ENCODE measurements at places on chromosomes 7 and 10.

GRCh38 chr10:34297541-34298345 is 517.4 kb downstream of the PARD3 start:
- DNase-seq, result no peak
- no peaks in the 10 kb centered on the region for H3K27me3 ChIP-seq
- H3K4me3 ChIP-seq, result no peak overlapping the region
- H3K4me1 ChIP-seq, result no peaks in the 10 kb centered on the region

- H3K4me1 ChIP-seq, result no peaks in the 10 kb centered on the region
- H3K36me3 ChIP-seq, result no peaks in the 10 kb centered on the region
- no peak overlapping the region for H3K27ac ChIP-seq
- H3K27me3 ChIP-seq, result no peaks in the 10 kb centered on the region
Measured at GRCh38 chr7:115868369-115868768, 162.2 kb downstream of the TFEC start.

DNA sequence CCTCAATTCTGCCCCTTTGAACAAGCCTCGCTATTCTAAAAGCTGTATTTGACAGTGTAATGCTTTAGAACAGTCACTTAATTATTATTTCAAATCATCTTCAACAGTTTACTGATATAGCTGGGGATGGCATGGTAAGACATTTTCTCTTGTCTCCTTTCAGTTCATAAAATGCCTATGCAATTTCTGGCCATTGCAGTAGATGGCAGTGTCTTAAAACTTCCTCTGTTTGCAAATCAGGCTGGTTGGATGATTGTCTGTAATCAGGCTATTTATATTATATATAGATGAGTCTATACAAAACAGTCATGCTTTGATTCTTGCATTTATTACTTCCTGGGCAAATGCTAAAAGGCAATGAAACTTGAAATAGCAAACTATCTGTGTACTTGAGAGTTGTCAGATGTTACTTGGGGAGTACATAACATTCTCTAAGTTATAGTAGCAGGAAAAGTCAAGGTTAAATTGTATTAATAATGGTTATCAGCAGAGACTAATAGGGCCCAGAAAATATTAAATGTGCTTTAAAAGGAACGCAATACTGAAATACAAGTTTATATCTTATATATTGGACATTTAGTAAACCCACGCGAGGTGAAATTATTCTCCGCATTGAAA is 55.5 kb upstream of the LHFPL3 start:
- no peaks in the 10 kb centered on the region for H3K36me3 ChIP-seq
- no peak overlapping the region for H3K27ac ChIP-seq
- H3K27me3 ChIP-seq, result no peaks in the 10 kb centered on the region
- no peaks in the 10 kb centered on the region for H3K4me1 ChIP-seq
- DNase-seq, result no peak

DNA sequence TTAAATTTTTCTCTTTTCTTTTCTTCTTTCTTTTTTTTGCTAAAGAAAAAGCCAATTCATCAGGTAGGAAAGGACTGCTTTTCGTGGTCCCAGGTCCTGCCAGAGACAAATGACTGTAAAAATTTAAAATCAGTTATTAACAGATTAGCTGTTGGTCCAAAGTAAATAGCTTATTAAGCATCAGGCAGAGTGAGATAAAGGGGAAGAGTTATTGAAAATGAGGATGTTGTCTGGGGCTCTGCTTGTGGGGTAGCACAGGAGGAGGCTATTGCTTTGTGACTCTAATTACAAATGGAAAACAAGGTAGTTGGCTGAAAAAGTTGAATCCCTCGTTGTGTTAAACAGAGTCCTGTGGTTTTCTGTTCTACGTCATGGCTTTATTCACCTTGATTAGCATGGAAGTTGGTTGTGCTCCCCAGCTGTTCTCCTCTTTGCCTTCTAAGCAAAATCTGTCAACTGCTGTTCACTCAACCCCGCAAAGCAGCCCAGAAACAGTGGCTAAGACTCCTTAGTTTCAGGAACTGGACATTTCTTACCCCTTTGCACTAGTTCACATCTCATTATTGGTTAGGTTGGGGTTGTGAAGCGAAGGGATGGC is 128.9 kb downstream of the SNX10 start:
- H3K4me1 ChIP-seq, result no peaks in the 10 kb centered on the region
- DNase-seq, result no peak
- H3K27me3 ChIP-seq, result no peaks in the 10 kb centered on the region
- H3K36me3 ChIP-seq, result no peaks in the 10 kb centered on the region
- H3K27ac ChIP-seq, result no peak overlapping the region

GRCh38 chr7:64893401-64893800 is 9.7 kb upstream of the ZNF273 start:
- H3K4me3 ChIP-seq, result no peak overlapping the region
- H3K36me3 ChIP-seq, result no peaks in the 10 kb centered on the region
- peaks cover 44% of the 10 kb centered on the region for H3K4me1 ChIP-seq
- no peaks in the 10 kb centered on the region for H3K27me3 ChIP-seq

DNA sequence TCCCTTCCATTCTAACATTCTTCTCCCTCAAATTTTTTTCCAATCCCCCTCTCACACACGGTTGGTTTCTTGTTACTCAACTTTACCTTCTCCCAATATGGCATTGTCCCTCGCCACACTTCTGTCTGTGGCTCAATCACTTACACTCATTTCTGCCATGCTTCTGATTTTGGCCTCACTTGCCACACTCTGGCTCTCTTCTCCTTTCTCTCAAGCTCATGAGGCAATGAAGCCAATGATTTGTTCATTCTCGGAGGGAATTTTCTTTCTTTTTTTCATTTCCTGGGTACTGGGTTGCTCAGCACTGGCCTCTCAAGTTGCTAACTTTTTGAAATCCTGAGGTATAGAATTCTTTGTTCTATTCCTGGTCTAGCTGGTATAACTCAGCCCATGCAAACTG is 4.0 kb upstream of the MYOZ1 start:
- H3K4me1 ChIP-seq, result peaks cover 19% of the 10 kb centered on the region
- DNase-seq, result no peak
- H3K27ac ChIP-seq, result no peak overlapping the region
- no peak overlapping the region for H3K4me3 ChIP-seq

DNA sequence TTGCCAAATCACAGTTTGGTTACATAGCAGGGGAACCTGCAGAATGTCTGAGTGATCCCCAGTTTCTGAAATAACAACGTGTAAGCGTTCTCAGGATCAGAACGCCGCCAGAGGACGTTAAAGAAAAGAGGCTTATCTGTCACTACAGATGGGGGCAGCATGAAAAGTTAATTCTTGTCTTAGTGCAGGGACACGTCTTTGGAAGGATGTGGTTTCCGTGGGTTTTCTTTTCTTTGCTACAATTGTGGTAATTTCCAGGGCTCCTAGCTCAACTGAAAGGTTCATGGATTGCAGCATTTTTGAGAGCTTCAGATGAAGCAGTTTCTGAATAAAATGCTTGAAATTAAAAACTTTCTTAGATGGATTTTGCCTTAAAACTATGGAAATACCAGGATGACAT is 106.6 kb downstream of the PRKCQ start:
- no peaks in the 10 kb centered on the region for H3K36me3 ChIP-seq
- H3K27me3 ChIP-seq, result no peaks in the 10 kb centered on the region
- H3K4me3 ChIP-seq, result no peak overlapping the region
- H3K27ac ChIP-seq, result no peak overlapping the region
- DNase-seq, result no peak

DNA sequence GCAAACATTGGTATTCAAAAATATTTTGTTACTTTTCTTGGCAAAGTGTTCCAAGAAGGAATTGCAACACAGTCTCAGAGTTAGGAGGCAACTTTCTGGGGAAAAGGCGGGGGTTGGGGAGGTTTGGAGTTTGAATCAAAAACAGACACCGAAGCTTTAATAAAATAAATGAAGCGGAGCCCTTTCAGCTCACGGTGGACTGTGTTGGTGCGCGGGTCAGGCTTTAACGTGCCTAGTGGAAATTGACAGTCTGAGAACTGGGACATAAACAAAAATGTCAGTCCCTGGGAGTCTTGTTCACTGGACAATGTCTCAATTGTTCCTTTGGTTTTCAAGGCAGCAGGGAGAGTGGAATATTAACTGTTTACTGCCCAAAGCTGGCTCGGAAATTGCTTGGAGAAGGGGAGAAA is 109.3 kb downstream of the TCF7L2 start:
- H3K27ac ChIP-seq, result peak overlapping the region; percentile 34
- no peak for DNase-seq
- H3K4me1 ChIP-seq, result peaks cover 83% of the 10 kb centered on the region
- no peaks in the 10 kb centered on the region for H3K36me3 ChIP-seq

DNA sequence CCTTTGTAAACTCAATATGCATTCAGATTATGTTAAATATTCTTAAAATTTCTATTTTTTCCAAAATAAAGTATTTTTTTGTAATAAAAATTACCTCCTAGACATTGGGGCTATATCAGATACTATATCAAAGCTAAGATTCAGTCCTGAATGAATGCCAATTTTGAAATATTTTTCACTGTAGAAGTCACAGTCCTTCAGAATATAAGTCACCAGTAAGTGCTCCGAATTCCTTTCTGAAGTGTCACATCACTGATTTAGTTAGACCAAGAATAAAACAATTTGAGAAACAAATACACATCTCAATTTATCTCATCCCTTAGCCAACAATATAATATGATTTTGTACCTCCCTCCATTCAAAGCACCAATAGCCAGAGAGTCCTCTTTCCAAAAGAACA is 33.9 kb upstream of the GSAP start:
- no peaks in the 10 kb centered on the region for H3K27me3 ChIP-seq
- H3K36me3 ChIP-seq, result no peaks in the 10 kb centered on the region
- no peak for DNase-seq
- H3K4me1 ChIP-seq, result no peaks in the 10 kb centered on the region
- no peak overlapping the region for H3K27ac ChIP-seq
- no peak overlapping the region for H3K4me3 ChIP-seq

DNA sequence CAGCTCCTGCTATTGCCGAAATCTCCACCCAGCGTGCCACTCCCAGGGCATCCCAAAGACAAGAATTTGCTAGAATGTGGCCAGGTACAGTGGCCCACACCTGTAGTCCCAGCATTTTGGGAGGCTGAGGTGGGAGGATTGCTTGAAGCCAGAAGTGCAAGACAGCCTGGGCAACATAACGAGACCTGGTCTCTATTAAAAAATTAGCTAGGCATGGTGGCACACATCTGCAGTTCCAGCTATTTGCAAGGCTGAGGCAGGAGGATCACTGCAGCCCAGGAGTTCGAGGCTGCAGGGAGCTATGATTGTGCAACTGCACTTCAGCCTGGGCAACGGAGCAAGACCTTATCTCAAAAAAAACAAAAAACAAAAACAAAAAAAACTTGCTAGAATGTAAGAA is 73.3 kb upstream of the LYZL2 start:
- no peaks in the 10 kb centered on the region for H3K27me3 ChIP-seq
- H3K4me3 ChIP-seq, result no peak overlapping the region
- DNase-seq, result no peak
- H3K4me1 ChIP-seq, result peaks cover 12% of the 10 kb centered on the region

- H3K4me3 ChIP-seq, result no peak overlapping the region
- no peaks in the 10 kb centered on the region for H3K4me1 ChIP-seq
- H3K36me3 ChIP-seq, result peaks cover 5% of the 10 kb centered on the region
- DNase-seq, result no peak
Measured at GRCh38 chr10:71823356-71823755, 27.7 kb downstream of the PSAP start.

GRCh38 chr10:47317251-47317650 is 5.0 kb upstream of the GDF2 start:
- H3K4me1 ChIP-seq, result no peaks in the 10 kb centered on the region
- H3K27ac ChIP-seq, result no peak overlapping the region
- no peaks in the 10 kb centered on the region for H3K36me3 ChIP-seq
- no peak for DNase-seq
- H3K4me3 ChIP-seq, result no peak overlapping the region

DNA sequence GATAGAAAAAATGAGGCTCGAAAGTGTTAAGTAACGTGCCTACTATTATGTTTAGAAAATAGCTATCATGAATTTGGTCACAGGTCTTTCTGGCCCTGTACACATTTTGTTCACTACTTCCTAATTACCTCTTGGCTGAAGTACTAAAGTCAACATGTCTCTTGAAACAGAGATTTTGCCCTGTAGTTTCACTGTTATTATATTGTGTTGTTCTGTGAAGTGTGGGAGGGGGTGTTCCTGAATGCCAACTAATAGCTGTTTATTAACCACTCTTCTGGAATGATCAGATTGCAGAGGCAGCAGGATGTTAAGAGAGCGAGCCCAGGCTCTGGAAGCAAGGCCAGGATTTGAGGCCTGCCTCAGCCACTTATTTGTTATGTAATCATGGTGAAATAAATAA is 72.1 kb downstream of the RNF133 start:
- H3K36me3 ChIP-seq, result no peaks in the 10 kb centered on the region
- H3K27me3 ChIP-seq, result no peaks in the 10 kb centered on the region
- H3K27ac ChIP-seq, result no peak overlapping the region
- H3K4me3 ChIP-seq, result no peak overlapping the region
- DNase-seq, result no peak
- no peaks in the 10 kb centered on the region for H3K4me1 ChIP-seq

- H3K4me1 ChIP-seq, result no peaks in the 10 kb centered on the region
- DNase-seq, result no peak
- no peaks in the 10 kb centered on the region for H3K27me3 ChIP-seq
- H3K4me3 ChIP-seq, result no peak overlapping the region
Measured at GRCh38 chr7:47818796-47819606, 129.3 kb downstream of the PKD1L1 start.

DNA sequence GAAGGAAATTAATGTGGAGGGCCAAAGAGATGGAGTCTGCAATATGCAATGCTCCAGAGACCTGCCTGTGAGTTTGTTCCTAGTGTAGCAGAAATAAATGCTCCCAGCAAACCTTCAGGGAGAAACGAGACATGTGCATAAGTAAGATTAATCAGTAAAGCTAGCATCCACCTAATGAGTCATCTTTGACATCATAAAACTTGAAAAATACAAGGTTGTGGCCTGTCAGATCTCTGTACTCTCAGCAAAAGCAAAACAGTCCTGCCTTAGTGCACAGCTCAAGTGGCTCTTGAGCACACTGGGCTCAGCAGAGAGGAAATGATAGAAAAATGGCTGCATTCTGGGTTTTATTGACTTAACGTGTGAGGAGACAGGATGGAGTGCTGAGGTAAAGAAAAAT is 32.5 kb upstream of the ERCC6 start:
- no peaks in the 10 kb centered on the region for H3K27me3 ChIP-seq
- no peaks in the 10 kb centered on the region for H3K4me1 ChIP-seq
- H3K36me3 ChIP-seq, result no peaks in the 10 kb centered on the region
- DNase-seq, result no peak
- H3K27ac ChIP-seq, result no peak overlapping the region

GRCh38 chr10:3874990-3875841 is 90.2 kb upstream of the KLF6 start:
- no peaks in the 10 kb centered on the region for H3K27me3 ChIP-seq
- H3K4me1 ChIP-seq, result peaks cover 16% of the 10 kb centered on the region
- no peak overlapping the region for H3K4me3 ChIP-seq
- no peak for DNase-seq
- no peak overlapping the region for H3K27ac ChIP-seq

DNA sequence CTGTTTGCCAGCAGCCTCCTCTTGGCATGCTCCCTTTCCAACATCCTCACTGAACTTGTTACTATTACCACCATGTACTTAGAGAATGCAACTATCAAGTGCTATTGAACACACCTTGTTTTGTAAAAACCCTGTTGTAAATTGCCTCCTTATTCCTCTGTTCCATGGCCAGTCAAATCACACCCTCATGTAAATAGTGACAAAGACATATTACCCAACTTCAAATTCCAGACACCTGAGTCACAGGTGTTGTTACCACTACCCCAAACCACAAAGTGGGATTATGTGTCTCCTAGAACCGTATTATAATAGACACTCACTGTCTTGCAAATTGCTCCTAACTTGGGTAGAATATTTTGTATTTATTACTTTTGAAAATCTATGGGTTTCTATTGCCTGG is 263.2 kb upstream of the C7orf33 start:
- H3K36me3 ChIP-seq, result no peaks in the 10 kb centered on the region
- no peak for DNase-seq

All from vagina (tissue), 2 donors.